Activated T-helper 1 cell treated with Interleukin-2 at 50 U/mL for 16 hours (primary cell): ENCODE measurements at places on chromosomes 16 and 17.

DNA sequence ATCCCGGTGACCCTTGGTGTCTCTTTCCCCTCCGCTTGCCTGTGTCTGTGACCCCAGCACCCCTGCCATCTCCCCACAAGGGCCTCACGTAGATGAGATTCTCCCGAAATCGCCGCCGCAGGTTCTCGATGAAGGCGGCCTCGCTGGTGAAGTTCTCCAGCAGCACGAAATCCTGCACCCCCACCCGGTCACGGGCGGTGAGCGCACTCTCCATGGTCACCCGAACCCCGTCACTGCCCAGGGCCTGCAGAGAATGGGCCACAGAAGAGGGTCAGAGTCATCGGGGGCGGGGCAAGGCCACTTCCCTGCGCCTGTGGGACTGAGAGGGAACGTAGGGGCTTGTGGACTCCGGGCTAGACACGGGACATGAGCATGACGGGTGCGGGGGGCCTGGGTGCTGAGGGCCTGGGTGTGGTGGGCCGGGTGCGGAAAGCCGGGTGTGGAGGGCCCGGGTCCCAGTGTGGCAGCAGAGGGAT, 8.4 kb downstream of the MYO1C start:
- no peak for DNase-seq

GRCh38 chr16:78994135-78994745, 606.3 kb downstream of the MAF start:
- no peak for DNase-seq

GRCh38 chr16:4496305-4496704, 20.1 kb downstream of the HMOX2 start:
- DNase-seq = no peak

GRCh38 chr17:49483599-49484509, 11.2 kb upstream of the NGFR start:
- no peak for DNase-seq

GRCh38 chr16:69386596-69386995, 789 bp upstream of the TERF2 start:
- DNase-seq = no peak

DNA sequence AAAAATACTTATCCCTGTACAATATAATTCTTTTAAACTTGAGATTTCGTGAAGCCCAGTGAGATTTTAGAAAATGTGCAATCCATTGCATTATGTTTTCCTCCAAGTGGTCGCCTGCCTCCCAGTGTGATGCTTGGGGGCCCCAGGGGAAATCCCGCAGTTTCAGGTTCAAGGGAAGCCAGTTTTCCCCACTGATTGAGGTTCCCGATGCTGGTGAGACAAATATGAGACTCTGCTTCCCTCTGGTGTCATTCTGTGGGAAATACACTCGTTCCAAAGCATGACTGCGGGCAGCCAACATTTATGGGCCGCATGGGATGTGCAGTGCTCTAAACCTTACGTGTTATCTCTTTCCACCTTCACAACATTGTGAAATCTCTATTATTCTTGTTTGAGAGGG, 200.8 kb downstream of the PRKCB start:
- no peak for DNase-seq

GRCh38 chr17:4577386-4577993, 6.8 kb upstream of the SMTNL2 start:
- no peak for DNase-seq

DNA sequence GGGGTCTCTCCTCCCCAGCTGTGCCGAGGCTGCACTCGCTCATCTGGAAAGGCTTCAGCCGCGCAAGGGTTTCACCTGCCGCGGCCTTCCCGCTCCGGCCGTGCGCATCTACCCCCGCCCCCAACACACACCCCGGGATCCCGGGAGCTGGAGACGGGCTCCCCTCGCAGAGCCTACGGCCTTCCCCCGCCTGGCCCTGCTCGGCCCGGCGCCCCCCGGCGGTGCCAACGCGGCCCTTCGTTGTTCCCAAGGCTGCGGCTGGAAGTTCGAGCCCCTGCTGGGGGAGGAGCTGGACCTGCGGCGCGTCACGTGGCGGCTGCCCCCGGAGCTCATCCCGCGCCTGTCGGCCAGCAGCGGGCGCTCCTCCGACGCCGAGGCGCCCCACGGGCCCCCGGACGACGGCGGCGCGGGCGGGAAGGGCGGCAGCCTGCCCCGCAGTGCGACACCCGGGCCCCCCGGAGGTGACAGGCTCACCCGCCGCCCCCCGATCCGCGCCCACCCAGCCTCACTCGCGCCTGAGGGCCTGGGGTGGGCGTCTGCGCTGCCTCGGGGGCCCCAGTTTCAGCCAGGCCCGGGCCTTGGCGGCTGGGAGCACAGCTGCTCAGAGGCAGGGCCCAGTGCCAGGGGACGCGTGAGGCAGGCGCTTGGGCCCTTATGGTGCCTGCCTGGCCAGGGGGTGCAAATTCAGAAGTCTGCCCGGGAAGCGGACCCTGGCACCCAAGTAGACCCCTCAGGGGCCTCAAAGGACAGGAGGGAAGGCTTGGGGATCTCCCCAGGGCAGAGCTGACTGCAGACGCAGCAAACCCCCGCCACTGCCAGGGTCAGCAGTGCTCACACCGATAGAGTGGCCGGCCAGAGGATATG, 11.2 kb downstream of the GALK1 start:
- DNase-seq = peak; percentile 62

DNA sequence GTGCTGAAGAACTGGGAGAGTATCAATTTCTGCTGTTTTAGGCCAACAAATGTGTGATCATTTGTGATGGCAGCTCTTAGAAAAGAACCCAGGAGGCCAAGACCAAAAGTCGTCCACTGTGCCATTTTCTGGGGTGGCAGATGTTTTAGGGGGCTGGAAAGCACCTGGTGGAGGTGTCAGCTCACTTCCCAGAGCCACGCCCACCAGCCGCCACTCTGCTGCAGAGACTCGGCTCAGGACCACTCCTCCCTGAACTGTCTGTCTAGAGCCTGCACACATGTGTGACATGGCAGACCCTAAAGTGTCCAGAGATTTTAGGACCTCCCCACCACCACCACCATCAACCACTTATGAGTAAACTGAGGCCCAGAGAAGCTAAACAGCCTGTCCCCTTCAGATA, 23.9 kb upstream of the RPL38 start:
- DNase-seq = no peak

- no peak for DNase-seq
These were observed 11.7 kb downstream of the JPH3 start for GRCh38 chr16:87613961-87614360.
